AG20443 (cell line): ENCODE measurements at places on chromosomes 1 and 21.

- DNase-seq: no peak
These were observed 31.6 kb downstream of the KRTAP20-3 start for GRCh38 chr21:30674312-30674711.

- no peak for DNase-seq
These were observed 529.3 kb downstream of the MATN1 start for GRCh38 chr1:30194046-30194619.

- DNase-seq: no peak
These were observed 28.0 kb upstream of the SMPDL3B start for GRCh38 chr1:27906759-27907158.

- no peak for DNase-seq
These were observed 8.4 kb upstream of the GALNT2 start for GRCh38 chr1:230058626-230059025.

DNA sequence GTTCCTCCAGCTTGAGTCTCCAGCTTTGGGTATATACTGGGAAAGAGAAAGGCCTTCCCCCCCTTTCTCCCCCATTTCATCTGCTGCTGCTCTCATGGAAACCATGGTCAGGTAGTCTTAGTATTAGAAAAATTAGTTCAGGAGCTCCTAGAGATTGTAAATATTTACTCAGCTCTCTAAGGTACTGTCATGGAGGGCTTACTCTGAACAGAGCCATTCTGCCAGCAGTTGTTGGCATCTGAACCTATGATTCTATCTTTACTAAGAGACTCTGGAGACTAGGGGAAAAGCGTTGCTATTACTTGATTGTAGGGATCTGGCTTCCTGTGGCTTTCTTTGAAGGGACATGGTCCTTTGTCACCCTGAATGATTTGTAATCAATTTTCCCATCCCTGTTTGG lies 6.1 kb downstream of the INTS3 start:
- no peak for DNase-seq

DNA sequence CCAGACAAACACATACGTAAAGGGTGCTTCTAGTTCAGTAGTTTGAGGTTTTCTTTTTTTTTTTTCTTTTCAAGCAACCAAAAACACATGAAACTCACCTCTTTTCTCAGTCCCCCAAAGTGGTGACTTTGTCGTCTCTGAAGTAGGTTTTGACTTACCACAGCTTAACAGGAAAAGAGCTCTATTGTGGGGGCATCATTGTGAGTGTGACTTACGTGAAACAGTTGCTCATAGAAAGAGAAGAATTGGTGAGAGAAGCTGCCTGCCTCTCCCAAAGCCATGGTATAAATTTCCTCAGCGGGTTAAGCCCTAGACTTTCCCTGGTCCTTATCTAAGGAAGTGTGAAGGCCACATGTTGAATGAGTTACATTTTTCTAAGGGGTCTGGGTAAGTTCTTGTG lies 11.9 kb downstream of the FASLG start:
- DNase-seq: no peak

DNA sequence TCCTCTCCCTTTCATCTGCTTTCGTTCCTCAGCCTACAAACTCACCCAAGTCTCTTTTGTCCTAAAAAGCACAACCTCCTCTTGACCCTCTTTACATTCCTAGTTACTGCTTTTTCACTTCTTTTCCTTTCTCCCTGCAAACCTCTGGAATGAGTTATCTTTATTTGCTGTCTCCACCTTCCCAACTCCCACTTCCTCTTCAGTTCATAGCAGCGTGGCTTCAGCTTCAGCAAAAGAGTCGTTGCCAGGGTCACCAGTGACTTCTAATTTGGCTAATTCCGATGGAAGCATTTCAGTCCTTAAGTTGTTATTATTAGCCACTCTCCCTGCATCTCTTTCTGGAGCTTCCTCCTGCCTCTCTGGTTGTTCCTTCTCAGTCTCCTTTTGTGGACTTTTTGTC lies 6.2 kb upstream of the TMEM54 start:
- peak; percentile 47 for DNase-seq

DNA sequence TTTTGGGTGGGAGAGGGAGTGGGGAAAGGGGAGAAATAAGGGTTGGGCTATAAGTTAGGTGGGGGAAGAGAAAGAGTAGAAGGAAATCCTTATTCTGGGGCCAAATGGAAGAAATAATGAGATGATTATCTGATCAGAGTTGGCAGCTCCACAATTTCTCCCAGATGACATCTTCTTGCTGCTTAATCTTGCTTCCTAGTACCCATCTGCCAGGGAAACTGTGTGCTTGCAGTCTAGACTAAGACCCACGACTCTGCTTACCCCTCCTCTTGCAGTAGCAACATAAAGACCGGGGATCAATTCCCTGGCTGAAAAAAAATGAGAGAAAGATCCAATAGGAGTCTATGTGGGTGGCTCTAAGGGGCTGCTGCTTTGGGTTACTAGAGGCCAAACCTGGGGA lies 95.6 kb downstream of the PAPPA2 start:
- DNase-seq: no peak

- DNase-seq: peak; percentile 44
These were observed 61.7 kb downstream of the CASQ2 start for GRCh38 chr1:115706587-115707425.

DNA sequence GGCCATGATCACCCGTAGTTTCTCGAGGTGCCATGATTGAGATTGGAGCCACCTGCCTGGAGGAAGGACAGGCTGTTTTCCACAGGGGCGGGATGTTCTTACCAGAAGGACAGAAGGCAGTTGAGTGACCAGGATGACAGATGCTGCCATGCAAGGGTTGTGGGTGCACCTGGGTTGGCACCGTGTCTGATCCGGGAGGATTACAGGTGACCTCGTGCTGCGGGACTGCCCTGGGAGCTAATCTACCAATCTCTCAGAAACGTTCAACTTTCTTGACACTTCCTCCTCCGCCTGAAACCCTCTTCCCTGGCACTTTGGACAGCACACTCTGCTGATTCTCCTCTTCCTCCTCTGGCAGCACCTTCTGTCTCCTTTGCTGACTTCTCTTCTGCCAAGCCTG lies 13.8 kb upstream of the SLC6A9 start:
- DNase-seq: no peak

- no peak for DNase-seq
These were observed 53.3 kb downstream of the ARHGEF11 start for GRCh38 chr1:156992215-156992614.

- peak; percentile 57 for DNase-seq
These were observed 17.1 kb upstream of the TMEM9 start for GRCh38 chr1:201171063-201172036.

GRCh38 chr1:221886743-221887414 lies 145.0 kb upstream of the DUSP10 start:
- DNase-seq: peak; percentile 91

DNA sequence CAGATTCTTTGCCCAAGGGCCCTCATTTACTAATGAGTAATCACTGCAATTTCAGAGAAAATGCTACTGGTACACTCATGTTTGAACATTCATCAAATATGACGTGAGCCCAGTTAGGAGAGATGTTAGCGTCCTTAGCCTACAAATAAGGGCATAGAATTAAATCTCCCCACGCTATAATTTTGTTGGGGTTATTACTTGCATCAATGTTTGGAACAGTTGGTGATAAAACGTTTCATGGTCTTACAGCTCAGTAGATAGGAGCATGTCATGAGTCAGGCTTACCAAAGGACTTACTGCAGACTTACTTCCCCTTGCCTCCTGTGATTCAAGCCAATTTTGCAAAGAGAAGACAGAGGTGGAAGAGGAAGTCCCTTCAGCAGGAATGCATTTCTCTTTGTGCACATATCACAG lies 304.0 kb downstream of the KIF26B start:
- peak; percentile 37 for DNase-seq

GRCh38 chr1:150561974-150562445 lies 12.8 kb downstream of the ADAMTSL4 start:
- peak; percentile 89 for DNase-seq

GRCh38 chr1:204092632-204093420 lies 19.9 kb downstream of the SOX13 start:
- no peak for DNase-seq

GRCh38 chr1:228986093-228986904 lies 251.0 kb downstream of the RHOU start:
- no peak for DNase-seq
